ENCODE measurements at places on chromosomes 11 and 22.

DNA sequence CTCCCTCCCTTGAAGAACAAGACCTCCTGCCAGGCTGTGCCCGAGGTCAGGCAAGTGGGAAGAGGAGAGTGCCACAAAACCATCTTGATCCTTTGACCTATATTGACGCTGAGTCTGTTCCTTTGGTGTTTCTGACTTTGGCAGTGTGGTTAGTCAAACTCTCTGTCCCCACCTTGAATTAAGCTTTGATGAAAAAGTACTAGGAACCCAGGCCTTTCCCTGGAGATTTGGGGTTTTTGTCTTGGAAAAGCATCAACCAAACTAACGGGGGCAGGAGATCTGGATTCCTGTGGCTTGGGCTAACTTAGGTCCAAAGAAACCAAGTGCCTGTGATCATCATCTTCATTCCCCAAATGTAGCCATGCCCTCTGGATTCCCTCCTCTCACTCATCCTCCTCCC is 40.4 kb downstream of the ARFGAP2 start:
- DNase-seq, result no peak

DNA sequence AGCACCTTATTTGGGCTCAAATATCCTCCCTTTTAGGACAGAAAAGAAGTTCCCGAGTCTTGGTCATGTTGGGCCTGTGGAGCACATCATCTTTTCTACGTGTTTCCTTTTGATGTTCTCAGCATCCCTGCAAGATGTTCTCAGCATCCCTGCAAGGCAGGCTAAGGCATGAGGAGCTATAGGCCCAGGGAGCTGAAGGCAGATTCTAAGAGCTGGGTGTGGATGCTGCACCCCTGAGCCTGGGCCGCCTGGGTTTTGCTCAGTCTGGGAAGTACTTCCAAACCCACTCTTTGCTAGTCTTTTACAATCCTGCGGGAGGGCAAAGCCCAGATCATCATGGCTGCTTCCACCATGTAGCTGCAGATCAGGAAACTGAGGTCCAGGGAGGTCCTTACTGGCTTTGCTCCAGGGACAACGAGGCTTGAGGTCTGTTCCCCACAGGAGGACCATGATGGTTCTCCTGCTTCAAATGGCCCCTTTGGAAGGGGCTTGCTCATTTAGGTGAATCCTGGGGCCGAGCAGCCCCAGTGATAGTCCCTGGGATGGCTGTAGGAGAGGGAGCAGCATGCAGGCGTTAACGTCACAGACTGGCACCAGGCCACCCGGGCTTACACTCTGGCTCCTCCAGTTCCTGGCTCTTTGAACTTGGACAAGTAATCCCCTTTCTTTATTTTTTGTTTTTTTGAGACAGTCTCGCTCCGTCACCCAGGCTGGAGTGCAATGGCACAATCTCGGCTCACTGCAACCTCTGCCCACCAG is 10.6 kb downstream of the LRRC75B start:
- no peak for DNase-seq

DNA sequence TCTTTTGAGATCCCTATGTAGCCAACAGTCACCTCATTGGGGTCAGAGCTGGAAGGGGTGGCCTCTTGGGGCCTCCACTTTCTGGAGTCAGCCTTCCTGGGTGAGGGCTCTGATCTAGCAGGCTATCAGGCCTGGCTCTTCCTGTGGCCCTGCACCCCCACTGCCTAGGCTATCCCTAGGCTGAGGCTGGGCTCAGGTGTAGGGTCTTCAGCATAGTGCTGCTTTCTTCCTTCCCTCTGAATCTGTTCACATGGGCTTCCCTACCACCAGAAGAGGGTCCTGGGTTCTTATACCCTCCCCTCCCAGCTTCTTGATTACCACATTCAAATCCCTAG is 456 bp upstream of the SPI1 start:
- no peak for DNase-seq

GRCh38 chr11:68783216-68783821 is 32.0 kb upstream of the TESMIN start:
- no peak for DNase-seq

DNA sequence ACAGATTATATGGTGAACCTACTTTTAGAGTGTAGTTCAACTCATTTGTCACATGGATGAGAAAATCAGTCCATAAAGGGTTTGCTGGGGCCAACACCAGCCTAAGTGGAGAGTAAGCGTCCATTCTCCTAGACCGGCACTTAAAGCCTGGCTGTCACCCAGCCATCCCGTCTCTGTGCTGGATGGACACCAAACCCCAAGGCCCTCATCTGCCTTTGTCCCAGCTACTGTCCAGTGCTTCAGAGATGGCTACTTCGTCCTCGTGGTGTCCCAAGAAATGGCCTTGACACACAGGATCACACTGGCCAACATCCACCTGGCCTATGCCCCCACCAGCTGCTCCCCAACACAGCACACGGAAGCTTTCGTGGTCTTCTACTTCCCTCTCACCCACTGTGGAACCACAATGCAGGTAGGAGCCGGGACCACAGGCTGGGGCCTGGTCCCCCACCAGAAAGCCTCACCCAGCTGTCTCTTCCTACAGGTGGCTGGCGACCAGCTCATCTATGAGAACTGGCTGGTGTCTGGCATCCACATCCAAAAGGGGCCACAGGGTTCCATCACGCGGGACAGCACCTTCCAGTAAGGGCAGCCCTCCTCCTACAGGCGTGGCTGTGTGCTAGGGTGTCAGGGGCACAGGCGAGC is 3.5 kb downstream of the ZP1 start:
- no peak for DNase-seq

- DNase-seq, result no peak
Observed at GRCh38 chr11:122305426-122306320, 189.7 kb upstream of the BLID start.

DNA sequence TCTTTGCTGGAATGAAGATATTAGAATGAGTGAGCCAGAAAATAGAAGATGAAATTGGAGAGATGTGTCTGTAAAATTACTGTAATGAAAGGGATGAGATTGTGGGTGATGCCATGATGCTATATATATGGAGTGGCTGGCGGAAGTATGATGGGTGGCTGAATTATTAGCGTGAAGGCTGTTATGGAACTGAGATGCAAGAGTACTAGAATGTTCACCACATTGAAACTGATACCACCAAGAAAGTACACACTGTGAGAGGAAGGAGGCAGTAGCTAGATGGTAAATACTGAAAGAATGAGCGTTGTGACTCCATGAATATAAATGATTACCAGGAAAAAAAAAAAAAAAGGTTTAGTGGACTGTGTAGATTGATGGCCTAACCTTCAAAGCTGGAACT is 411.9 kb downstream of the CNTN5 start:
- no peak for DNase-seq

GRCh38 chr11:32953700-32954099 is 61.1 kb downstream of the QSER1 start:
- no peak for DNase-seq

DNA sequence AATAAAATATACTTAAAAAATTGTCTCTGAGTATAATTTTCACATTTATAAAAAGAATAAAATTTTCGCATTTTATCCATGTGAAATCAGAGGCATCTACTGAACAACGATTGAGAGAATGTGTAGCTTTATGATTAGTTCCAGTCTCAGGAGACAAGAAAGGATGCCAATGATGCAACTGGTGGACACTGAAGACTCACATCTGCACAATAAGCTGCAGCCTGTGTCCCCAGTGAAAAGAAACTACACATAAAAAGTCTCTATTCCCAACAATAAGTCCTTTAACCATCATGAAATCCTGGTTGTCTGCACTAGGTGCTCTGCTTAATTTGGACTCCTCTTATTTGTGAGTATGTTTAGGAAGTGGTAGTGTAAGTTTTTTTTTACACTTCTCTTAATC is 22.0 kb downstream of the OR5AS1 start:
- DNase-seq, result no peak

DNA sequence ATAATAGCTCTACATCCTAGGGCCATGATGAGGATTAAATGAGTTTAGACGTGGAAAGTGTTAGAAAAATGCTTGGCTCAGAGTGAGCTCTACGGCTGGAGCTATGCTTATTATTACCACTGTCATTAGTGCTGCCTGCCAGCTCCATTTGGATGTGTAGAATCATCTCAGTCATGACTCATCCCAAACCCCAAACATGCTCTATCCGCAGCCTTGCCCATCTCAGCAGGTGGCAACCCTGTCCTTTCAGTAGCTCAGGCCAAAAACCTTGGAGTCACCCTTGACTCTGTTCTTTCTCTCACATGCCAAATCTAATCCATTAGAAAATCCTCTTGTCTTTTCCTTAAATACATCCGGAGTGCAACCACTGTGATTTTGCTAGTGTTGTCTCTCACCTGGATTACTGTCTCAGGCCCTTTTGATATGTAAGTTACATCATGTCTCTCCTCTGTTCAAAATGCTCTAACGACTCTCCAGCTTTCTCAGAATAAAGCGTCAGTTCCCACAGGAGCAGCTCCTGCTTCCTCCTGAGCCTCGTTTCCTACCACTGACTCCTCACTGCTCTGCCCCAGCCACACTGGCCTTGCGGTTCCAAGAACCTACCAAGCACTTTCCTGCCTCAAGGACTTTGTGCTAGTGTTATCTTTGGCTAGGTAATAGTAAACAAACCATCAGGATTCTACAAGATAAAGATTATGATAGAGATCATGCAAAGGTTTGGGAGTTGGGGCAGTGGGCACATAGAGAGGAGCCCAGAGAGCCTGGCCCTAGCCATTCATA is 10.5 kb upstream of the CHRM1 start:
- DNase-seq, result no peak

- no peak for DNase-seq
Observed at GRCh38 chr22:43878079-43878795, 13.6 kb downstream of the PNPLA5 start.

DNA sequence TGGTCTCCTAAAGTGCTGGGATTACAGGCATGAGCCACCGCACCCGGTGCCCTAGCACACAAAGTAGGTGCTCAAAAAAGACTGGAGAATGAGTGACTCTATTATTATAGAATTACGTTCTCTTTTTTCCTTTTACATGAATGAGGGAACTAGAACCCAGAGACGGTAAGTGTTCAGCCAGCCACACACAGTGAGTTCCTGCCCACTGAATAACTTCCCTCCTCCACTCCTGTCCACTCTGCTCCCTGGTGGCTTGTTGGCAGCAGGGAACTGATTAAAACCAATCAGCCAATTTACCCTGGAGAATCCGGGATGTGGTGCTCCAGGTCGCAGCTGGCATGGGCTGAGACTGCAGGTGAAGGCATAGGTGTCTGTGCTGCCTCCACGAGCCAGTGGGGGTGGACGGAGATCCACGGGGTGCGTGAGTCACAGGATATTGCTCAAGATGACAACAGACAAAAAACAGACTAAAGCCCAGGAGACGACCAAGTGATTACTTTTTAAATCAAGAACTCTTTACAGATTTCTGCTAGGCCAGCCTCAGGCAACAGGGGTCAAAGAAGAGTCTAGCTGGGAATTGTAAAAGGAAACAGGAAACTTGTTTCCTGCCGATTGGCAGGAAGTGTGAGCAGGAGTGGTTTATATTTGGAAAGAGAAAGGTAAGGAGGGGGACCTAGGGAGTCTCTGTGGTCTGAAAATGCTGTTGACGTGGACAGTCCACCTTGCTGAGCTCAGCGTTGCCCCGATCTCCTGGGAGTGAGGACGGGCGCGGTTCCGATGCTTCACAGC is 95.2 kb upstream of the TP53I11 start:
- DNase-seq, result peak; percentile 79

GRCh38 chr11:122728561-122728960 is 73.0 kb downstream of the UBASH3B start:
- no peak for DNase-seq

GRCh38 chr11:74311352-74311926 is at the start of gene P4HA3:
P4HA3 (minus strand) TSS chr11:74311640; CDS start chr11:74311611, 29 bp downstream.
- DNase-seq, result peak; percentile 90

DNA sequence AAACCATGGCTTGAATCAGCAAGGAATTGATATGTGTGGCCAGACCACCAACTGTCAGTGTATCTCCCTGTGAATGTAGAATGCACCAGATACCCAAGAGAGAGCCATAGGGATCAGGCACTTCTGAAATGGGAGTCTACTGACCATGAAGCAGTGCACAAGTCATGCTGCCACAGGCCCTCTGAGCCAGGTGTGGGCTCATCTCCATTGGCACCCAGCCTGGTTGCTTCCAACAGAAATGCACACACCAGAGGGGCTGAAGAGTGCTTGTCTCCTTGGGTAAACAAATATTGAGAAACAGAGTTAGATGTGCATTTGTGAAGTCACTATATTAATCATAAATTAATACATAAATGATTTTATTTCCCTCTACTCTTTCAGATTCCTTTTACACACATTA is 28.4 kb upstream of the PANX1 start:
- no peak for DNase-seq

DNA sequence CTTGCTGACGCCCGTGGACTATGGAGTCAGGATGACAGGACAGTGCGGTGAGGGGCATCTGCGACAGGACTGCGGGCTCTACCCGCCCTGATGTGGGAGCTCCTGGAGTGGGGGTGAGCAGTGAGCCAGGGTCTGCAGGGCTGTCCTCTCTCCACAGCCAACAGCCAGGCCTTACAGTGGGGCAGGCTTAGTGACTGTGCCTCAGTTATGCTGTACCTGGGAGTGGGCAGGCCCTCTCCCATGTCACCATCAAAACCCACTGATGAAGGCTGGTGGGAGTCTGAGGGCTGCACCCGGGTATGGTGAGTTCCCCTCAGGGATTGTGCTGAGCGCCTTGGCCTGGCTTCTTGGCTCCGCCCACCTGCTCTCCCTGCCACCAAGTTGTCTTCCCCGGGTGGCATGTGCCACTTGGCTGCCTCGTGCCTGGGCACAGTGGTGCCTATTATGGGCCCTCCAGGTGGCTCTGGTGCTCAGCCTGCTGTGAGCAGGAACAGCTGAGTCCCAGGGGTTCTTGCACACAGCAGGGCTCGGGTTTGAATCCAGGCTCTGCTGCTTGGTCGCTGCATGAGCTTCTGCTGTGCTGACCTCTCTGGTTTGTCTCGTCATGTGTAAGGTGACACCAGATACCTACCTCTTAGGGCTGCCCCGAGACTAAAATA is 4.1 kb upstream of the TRIOBP start:
- DNase-seq, result no peak

DNA sequence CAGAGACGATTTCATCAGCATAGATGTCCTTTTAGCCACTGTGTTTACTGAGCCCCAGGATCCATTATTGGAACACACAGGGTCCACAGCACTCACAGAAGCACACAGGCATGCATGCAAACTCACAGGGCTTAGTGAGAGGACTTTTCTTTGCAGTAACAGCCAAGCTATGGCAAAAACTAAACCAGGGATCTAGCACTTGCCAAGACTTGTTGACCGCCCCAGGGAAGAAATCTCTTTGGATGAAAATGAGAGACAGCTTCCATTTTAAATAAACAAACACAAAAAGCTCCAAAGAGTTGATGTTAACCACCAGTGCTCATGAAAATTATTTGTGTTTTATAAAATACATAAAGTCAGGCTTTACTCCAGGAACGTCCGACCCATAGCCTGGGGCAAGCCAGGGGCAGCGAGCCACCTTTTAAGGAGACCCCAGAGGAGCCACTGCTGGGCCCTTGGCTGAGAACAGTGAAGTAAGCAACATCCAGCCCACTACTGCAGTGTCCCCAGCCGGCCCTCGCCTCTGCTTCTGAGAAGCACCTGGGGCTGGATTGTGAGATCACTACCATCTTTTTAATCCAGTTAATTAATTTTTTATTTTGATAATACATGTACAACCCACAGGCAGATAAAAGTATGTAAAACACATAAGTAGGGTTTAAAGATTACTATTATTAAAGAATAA is 22.0 kb upstream of the TFIP11 start:
- DNase-seq, result no peak

GRCh38 chr11:69089258-69089657 is 40.5 kb downstream of the TPCN2 start:
- DNase-seq, result peak; percentile 36
